Ecto neural progenitor cell (in vitro differentiated cells): ENCODE measurements at places on chromosomes 12 and 14.

GRCh38 chr14:105881021-105881930, 354.9 kb downstream of the TMEM121 start:
- DNase-seq, result peak; percentile 24

DNA sequence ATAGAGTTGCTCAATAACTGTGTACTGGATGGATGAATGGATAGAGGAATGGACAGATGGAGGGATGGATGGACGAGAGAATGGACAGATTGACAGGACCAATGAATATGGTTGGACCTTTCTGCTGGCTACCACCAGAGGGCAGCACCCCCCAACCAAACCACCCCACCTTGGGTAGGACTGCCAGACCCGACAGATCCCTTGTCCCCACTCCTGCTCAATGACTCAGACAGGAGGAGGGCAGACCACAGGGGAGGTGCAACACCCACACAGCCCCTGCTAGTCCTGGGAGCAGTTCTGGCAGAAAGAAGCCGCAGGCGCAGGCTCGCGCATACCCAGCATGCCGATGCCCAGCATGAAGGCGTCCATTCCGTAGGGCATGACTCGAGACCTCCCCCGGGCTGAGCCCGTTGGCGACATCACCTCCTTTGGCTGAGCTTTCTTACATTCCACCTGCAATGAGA, 12.4 kb downstream of the MSI1 start:
- peak; percentile 92 for DNase-seq

DNA sequence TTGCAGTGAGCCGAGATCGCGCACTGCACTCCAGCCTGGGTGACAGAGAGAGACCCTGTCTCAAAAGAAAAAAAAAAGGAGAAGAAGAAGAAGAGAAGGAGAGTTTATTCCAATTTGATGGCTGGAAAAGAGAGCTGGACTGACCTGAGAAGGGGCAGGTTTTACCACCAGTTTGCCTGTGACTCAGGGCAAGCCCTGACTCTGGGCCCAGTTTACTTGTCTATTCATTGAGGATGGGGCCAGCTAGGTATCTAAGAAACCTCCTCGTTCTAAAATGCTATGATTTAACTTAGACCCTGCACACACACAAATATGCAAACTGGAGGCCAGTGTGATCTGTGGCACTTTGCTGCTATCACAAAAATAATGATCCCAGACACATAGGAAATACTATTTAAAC, 155.0 kb downstream of the FOXN3 start:
- DNase-seq, result no peak

GRCh38 chr12:41966916-41967315, 177.8 kb downstream of the GXYLT1 start:
- no peak for DNase-seq

DNA sequence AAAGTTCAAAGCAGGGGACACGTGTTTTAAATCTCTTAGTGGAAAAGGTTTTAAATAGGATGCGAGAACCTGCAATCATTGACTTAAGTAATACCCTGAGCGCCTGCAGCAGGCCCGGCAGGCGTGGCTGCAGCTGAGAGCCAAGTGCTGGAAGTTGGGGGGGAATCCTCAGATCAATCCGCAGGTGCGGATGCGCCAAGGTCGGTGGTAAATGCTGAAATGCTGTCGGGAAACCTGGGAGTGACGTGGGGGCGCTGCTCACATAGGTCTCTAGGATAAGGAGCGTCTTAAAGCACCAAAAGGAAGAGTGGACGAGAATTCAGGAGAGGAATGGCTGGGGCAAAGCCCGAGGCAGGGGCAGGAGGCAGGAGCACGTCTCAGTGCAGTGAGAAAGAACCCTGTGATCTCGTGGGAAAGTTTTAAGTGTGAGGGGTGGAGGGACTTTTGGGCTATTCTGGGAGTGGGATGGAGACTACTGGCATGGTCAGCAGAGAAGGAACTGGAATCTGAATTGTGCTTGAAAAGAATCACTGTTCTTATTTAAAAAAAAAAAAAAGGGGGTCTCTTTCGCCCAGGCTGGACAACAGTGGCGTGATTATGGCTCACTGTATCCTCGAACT, 883 bp upstream of the CDCA4 start:
- DNase-seq, result peak; percentile 74

GRCh38 chr12:112936927-112937326, 1.3 kb upstream of the OAS3 start:
- DNase-seq, result no peak

- DNase-seq, result no peak
These were observed 11.9 kb downstream of the NT5DC3 start for GRCh38 chr12:103829092-103829491.

DNA sequence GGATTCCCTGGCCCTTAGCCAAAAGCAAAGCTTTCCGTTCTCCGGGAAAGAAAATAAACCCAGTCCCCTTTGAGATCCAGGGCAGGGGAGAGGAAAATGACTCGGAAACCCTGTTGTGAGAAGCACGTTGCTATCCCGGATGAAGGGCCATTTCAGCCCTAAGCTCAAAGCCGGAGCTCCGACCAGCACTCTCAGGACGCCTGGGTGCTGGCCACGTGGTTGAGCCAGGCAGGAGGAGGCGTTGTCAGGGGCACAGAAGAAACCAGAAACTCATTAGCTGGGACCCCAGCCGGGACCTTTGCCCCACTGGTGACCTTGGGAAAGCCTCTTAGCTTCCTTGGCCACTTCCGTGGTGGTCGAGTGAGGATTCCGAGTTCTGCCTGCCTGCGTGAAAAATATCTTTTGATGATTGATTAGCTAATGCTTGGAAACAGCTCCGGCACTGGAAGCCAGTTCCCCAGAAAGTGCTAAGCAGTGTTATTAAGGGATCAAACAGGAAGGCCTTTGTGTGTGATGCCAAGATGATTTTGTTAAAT, 57.6 kb upstream of the FZD10 start:
- DNase-seq, result peak; percentile 75

GRCh38 chr12:40647651-40648050, 44.6 kb upstream of the CNTN1 start:
- DNase-seq, result no peak

- no peak for DNase-seq
These were observed 11.7 kb downstream of the TUBA1C start for GRCh38 chr12:49276304-49277290.

- DNase-seq, result no peak
These were observed 5.1 kb upstream of the SMOC1 start for GRCh38 chr14:69873877-69874780.

DNA sequence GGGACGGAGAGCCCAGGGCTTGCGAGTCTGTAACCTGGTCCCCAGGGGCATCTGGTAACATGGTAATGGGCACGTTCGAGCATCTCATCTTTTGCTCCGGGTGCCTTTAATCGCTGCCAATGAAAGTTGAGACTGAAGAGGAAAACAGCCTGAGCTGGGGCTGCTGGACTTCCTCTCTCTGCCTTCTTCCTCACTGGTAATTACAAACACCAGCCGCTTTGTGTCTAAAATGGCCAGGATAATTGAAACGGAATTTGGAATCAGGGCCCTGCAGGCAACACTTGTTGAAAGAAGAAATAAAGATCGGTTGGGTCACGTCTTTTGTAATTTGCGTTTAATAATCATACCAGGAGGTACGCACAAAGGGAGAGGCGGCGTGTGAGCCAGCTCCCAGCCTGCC, 51.5 kb upstream of the GPATCH2L start:
- no peak for DNase-seq

GRCh38 chr14:101982621-101983020, 18.2 kb downstream of the DYNC1H1 start:
- no peak for DNase-seq
